ENCODE measurements at places on chromosomes 3 and 15. TPM values are rescaled to one million over a fixed set of nuclear protein-coding genes. Genes with fewer than 3 reads are reported as not detected.

Gene CD200
- total RNA-seq: 1.3 TPM

Gene PYGO1
- 7.8 TPM for total RNA-seq

GRCh38 chr3:112095731-112096130, 9.5 kb downstream of the C3orf52 start:
- DNase-seq: no peak

Gene ANKRD34C
- not detected for total RNA-seq

Gene ISG20
- 3.6 TPM for total RNA-seq

Data from left ventricle myocardium superior (tissue), 1 donor.